ENCODE measurements at places on chromosomes 5 and 9.

- H3K4me3 ChIP-seq = no peak overlapping the region
- DNase-seq = no peak
Observed at GRCh38 chr9:92119586-92119985, 4.4 kb upstream of the SPTLC1 start.

- H3K27me3 ChIP-seq = no peaks in the 10 kb centered on the region
- no peak for DNase-seq
- H3K4me1 ChIP-seq = peaks cover 18% of the 10 kb centered on the region
- H3K4me3 ChIP-seq = no peak overlapping the region
Observed at GRCh38 chr5:124730381-124730780, 16.1 kb downstream of the ZNF608 start.

GRCh38 chr9:127776195-127776923, 2.1 kb downstream of the SH2D3C start:
- no peaks in the 10 kb centered on the region for H3K36me3 ChIP-seq
- H3K27ac ChIP-seq = no peak overlapping the region
- H3K4me3 ChIP-seq = peak overlapping the region; percentile 14
- H3K4me1 ChIP-seq = no peaks in the 10 kb centered on the region
- H3K27me3 ChIP-seq = no peaks in the 10 kb centered on the region

DNA sequence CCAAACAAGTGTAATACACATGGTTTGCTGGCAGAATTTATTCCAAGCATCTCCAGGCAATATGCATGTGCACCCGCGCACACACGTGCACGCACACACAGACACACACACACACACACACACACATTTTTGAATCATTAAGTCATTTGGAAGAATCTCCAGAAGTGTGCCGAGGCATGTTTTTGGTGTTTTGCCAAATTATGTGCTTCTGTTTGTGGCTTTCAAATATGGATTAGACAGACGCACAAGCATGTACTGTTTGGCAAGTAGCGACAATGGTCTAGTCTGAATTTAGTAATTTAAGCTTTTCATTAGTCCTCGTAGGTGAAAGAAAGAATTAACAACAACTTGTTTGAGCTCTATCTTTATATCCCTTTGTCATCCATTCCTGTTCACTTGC, 36.7 kb downstream of the NFIB start:
- peaks cover 25% of the 10 kb centered on the region for H3K4me1 ChIP-seq
- no peak overlapping the region for H3K27ac ChIP-seq
- no peak overlapping the region for H3K4me3 ChIP-seq
- no peaks in the 10 kb centered on the region for H3K27me3 ChIP-seq
- DNase-seq = no peak

DNA sequence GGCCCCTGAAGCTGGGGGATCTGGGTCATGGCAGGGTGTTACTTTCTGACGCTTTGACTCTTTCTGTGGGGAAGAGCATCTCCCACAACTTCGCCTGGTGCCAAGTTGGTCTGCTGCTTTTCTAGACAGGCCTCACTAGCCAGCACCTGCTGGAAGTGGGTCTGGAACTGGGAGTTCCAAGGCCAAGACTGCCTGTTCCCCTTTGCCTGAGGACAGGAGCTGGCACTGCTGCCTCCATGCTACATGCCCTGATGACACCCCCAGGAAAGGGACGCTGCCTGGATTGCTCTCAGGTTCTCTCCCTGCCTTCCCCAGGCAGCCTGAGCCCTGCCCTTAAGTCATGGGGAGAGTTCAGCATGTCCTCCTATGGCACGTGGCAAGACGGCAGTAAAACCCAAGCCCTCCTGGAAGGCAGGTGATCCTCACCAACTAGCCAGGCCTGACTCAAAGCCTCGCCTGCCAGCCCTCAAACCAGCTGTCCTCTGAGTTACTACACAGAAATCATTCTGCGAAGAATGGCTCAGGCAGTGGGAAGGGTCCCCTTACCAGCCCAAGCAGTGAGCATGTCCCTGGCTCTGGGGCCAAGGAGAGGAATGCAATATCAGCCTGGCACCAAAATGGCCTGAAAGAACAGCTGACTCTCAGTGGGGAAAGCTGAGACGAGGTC, 35.8 kb downstream of the SEC61B start:
- H3K27ac ChIP-seq = no peak overlapping the region
- H3K4me3 ChIP-seq = no peak overlapping the region
- no peaks in the 10 kb centered on the region for H3K27me3 ChIP-seq

- peak; percentile 30 for DNase-seq
- H3K36me3 ChIP-seq = no peaks in the 10 kb centered on the region
- no peaks in the 10 kb centered on the region for H3K4me1 ChIP-seq
- no peak overlapping the region for H3K27ac ChIP-seq
- no peak overlapping the region for H3K4me3 ChIP-seq
Observed at GRCh38 chr5:79831381-79832309, 142.0 kb downstream of the CMYA5 start.

DNA sequence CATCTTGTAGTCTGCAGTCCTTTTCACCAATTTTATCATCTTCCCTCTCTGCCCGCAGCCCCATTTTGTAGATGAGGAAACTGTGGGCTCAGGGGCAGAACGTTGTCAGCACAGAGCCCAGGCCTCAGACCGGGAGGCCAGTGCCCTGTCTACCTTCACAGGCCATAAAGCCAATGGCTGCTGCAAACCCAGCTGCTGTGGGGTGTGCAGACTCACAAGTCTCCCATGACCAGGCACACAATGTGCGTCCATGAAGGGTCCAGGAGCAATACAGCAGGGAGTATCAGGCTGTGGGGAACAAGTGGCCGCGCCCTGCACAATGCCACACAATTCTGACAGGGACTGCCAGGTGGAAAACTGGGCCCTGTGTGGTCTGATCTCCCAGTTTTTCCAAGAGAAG, 71.0 kb downstream of the COL23A1 start:
- no peak overlapping the region for H3K4me3 ChIP-seq
- H3K27me3 ChIP-seq = no peaks in the 10 kb centered on the region
- peak; percentile 27 for DNase-seq
- no peaks in the 10 kb centered on the region for H3K4me1 ChIP-seq

DNA sequence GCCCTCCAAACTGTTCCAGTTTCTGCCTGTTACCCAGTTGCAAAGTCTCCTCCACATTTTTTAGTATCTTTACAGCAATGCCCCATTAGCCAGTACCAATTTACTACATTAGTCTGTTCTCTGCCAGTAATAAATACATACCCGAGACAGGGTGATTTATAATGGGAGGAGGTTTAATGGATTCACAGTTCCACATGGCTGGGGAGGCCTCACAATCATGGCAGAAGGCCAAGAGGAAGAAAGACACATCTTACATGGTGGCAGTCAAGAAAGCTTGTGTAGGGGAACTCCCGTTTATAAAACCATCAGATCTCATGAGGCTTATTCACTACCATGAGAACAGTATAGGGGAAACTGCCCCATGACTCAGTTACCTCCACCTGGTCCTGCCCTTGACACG, 600.7 kb upstream of the CDH6 start:
- no peak for DNase-seq
- H3K4me3 ChIP-seq = no peak overlapping the region
- H3K4me1 ChIP-seq = no peaks in the 10 kb centered on the region
- no peaks in the 10 kb centered on the region for H3K36me3 ChIP-seq

All from right lobe of liver (tissue), 6 donors.